ENCODE measurements at places on chromosomes 5 and 9.

DNA sequence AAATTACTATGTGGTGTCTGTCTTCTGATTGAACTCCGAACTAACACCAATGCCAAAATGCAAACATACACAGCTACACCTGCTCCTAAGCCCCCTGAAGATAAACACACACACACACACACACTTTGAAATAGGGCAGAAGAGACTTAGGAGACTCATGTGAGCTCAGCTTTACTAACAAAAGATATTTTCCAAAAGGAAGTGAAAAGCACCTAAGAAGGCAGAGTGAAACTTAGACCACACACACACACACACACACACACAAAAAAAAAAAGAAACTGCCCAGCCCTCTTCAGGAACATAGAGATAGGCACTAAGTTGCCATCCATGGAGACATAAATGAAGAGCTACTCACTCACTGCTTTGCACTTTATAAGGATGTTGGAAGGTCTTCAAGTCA lies 45.2 kb upstream of the APC start:
- DNase-seq: no peak

- no peak for DNase-seq
Measured at GRCh38 chr9:78009186-78009585, 22.4 kb downstream of the GNAQ start.

DNA sequence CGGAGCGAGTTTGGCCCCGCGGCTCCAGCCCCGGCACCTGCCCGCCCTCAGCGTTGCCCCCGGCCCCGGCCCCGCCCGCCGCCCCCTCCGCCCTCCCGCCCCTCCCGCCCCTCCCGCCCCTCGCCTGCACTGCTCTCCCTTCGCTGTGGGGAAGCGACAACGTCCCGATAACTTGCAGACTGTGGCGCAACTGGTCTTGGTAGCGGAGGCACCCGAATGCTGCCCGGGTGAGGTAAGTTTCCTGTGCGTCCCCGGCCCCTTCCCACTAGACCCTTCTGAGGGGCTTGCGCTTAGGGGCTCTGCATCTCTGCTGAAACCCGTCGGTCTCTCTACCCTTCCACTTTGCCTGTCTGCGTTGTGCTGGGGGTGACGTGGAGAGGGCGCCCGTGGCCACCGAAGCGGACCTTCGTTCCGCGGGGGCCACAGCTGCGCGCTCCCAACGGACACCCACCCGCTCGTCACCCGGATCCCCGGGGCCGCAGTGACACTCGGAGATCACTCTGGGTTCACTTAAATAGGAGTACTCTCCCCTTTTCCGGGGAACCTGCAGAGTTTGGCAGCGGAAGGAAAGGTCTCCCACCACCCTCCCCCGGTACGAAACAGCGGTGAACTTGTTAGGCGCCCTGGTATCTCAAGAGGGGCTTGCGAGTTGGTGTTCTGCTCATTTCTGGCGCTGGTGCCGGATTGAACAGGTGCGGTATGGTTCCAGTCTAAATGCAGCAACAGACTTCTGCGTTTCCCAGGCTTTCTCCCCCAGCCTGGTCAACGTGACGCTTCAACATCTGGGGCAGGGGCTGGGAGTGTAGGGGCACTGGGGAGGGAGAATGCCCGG lies 707 bp downstream of the PIP5K1B start:
- peak; percentile 4 for DNase-seq

- no peak for DNase-seq
Measured at GRCh38 chr9:37679649-37680402, 29.1 kb downstream of the FRMPD1 start.

DNA sequence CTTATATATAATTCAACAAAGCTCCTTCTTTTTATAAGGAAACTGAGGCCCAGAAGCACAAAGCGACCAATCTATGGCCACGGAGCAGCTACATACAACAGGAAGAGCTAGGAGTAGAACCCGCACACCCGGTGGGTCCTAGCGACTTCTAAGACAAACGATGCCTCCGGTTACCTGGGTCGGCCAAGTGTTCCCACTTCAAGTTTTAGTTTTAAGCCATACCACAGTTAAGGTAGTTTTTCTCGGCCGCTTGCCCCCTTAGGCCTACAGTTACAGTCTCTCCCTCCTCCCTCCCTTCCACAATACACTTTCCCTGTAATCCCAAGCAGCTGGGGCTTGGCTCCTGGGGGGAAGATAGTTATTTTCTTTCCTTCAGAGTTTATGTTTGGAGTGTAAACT lies 533 bp downstream of the SREK1IP1 start:
- peak; percentile 13 for DNase-seq

DNA sequence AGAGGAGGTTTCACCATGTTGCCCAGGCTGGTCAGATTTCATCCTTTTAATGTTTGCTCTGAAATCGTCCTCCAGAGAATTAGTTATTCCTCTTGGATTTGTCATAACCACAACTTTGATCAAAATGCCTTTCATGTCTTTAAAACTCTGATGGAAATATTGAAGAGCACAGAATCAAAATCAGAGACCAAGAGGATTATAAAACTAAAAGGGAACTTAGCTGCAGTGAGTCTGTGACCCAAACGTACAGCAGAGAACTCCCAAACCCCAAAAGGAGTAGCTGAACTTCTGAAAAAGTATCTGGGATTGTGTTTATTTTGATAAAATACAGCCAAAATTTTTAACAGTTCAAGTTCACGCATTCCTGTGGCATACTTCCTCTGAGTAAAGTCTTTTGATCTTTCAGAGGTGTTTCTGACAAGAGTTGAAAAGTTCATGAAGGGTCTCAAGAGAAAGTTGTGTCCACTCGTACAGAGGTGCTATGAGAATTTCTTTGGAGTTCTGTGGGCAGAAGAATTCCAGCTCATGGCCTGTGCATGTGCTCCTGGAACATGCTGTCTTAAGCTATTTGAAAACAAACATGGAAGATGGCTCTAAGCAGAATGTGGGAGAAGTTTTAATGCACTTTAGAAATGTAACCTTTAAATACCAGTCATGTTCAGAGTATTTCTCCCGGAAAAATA lies 124.0 kb downstream of the ESM1 start:
- no peak for DNase-seq

DNA sequence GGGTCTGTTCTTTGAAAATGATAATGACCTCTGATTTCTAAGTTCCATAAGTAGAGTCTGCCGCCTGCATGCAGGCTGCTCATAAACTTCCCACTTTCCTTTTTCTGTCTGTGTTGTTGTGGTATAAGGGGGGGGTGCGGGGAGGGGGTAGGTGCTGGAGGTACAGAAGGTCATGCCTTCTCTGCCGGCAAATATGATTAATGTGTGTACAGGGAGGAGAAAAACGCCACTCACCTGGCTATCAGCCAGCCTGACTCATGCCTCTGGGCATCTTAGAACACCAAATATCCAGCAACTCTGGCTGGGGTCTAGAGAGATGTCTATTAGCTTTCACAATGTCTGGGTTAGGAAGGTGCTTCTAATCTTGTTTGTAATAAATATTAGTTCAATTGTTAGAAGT lies 128.3 kb downstream of the EFNA5 start:
- no peak for DNase-seq

- DNase-seq: no peak
Measured at GRCh38 chr9:107193251-107193650, 89.8 kb upstream of the RAD23B start.

GRCh38 chr9:87816036-87816435 lies 66.6 kb upstream of the SPATA31E1 start:
- no peak for DNase-seq

DNA sequence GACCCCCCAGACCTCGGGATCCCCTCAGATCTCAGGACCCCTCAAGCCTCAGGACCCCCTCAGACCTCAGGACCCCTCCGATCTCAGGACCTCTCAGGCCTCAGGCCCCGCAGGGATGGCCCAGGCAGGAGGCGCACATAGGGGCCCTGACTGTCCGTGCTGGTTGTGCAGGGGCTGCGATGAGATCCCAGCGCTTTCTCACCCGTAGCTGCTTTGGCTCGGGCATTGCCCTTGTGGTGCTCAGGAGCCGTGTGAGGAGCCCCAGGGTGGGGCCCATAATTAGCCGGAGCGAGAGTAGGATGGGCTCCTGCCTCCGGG lies 680 bp upstream of the LPCAT1 start:
- DNase-seq: no peak

DNA sequence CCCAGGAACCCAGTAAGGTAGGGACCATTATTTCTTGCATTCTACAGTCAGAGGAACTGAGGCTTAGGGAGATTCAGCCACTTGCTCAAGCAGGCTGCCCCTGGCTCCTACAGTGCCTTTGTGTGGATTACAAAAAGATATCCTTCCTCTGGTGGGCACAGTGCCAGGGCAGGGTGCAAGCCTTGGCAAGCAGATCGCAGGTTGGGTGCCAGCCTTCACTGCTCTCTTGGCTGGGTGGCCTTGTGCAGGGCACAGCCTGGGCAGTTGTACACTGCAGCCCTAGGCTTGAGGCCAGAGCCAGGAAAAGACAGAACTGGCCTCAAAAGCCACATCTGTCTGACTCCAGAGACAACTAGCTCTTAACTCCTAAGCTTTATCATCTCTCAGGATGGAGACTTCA lies 15.0 kb downstream of the DOCK2 start:
- DNase-seq: no peak

GRCh38 chr5:67052034-67052433 lies 144.6 kb downstream of the CD180 start:
- DNase-seq: no peak

DNA sequence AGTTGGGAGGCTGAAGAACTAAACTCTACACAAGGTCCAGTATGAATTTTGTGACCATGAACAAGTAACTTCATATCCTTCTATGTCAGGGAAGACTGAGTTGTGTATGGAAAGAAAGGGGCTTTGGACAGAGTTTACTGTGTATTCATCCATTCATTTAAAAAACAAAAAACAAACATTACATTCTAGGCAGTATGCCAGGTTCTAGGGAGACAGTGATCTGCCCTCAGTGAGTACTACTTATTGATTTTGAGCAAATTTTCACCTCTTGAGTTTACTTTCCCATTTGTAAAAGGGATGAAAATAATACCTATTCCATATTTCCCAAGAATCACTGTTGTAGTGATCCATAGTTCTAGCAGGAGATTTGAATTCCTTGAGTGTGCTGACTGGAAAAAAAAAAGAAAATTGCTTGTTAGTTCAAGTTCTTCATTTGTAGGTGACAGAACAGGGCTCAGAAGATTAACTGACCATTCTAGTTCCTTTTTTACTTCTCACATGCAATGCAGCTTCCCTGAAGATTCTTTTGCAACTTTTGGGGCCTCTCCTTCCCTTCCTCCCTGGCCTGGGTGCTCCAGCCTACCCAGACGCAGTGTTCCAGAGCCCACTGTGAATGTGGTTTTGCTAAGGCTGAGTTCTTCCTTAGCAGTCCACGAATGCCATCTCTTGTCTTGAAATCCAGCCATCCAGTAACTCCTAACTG lies 2.6 kb upstream of the GAPVD1 start:
- DNase-seq: no peak

DNA sequence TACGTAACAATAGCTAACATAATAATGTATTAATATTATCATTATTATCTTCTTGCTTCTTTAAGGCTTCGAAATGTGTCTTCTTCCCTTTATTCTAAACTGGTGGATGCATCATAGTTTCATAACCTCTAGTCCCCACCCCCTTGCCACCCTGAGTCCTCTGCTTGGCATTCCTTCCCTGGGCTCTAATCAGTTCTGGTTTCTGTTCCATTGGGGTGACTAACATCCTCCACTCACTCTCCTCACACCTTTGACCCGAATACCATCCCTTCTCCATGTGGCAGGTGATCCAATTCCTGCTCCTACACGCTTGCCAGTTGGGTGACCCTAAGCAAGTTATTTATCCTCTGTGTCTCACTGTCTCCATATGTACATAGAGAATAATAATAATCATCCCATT lies 286.1 kb downstream of the TRPM3 start:
- no peak for DNase-seq

GRCh38 chr5:157485811-157486210 lies 25.8 kb downstream of the NIPAL4 start:
- DNase-seq: no peak

- peak; percentile 10 for DNase-seq
Measured at GRCh38 chr9:107789001-107789700, 299.6 kb upstream of the KLF4 start.

DNA sequence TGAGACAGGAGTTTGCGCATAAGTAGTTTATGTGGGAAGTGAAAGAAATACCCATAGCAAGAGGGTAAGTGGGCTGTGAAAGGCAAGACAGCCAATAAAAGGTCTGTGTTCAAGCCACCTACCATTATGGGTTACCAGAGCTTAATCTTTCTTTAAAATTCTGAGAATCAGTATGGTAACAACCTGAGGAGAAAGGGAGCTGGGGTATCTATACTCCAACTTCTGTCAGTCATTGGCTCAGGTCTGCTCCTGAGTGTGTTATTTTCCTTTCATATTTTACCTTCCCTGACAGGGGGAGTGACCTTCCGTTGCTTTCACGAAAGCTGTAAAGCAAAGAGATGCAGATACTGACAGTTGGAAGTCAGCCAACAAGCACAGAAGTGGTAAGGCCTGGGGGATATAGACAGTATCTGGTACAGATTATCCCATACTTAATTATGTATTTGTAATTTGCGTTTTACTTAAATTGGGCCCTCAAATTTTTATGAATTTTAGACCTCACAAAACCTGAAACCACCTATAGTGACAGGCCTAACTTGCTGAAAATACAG lies 233.4 kb downstream of the RAB3C start:
- no peak for DNase-seq

DNA sequence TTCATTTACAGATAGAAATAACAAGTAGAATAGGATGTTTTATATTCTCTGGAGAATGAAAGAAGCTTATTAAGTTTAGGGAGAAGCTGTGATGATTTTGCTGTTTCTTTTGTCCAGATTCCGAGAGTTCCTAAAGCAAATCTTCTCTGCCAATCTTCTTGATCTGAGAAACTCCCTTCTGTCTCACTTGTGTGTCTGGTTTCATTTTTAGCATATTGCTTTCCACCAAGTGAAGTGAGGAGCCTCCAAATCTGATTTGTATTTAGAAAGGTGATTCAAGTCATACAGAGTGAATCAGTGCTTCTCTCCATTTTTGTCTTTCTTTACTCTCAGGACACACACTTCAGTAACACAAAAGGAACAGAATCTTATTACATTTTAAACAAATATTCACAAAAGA lies 48.4 kb downstream of the STX17 start:
- DNase-seq: peak; percentile 71

Measured in activated CD4-positive, alpha-beta T cell treated with anti-CD3 and anti-CD28 coated beads, Interleukin-10, Interleukin-2, amounts not matched to agents 100 ng/mL and 50 ng/mL, durations not matched to agents 16 hours and 8 hours (primary cell).